ENCODE measurements at places on chromosomes 1 and 21. TPM values are rescaled to one million over a fixed set of nuclear protein-coding genes. Genes with fewer than 3 reads are reported as not detected.

DNA sequence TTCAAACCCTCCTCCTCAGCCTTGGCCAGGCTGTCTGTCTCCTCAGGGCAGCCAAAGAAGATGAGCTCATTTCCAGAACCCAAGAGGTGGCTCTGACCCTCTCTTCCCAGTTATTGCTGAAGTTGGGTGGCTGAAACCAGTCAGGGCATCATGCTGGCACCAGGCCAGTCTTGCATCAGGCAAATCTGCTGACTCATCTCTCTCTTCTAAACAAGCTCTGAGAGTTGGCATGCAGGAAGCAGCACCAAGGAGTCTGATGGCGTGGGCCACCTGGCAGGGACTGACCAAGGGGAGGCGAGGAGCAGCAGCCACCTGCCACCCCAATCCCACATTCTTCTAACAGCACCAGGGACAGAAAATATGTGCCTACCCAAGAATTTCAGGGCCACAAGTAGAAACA lies 104.8 kb upstream of the ATP1A1 start:
- H3K36me3 ChIP-seq: no peaks in the 10 kb centered on the region
- H3K4me1 ChIP-seq: no peaks in the 10 kb centered on the region
- no peak overlapping the region for H3K4me3 ChIP-seq

DNA sequence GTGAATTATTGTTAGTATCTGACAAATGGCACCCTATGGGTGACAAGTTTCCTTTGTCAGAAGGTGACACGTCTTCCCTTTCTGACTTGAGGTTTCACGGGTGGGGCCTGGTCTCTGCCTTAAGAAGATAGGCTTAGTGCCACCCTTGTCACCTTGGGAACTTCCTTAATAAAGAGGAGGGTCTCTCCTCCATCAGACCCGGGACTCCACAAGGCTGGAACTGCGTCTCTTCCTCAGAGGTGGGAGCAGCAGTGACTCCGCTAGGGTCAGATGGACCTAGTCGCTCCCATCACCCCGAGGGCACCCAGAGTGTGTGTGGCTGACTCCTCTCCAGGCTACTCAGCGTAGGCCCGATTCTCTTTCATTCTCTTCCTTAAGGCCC lies 774 bp upstream of the WDTC1 start:
- DNase-seq: no peak
- H3K27me3 ChIP-seq: no peaks in the 10 kb centered on the region
- H3K36me3 ChIP-seq: no peaks in the 10 kb centered on the region
- peak overlapping the region; percentile 91 for H3K27ac ChIP-seq
- H3K4me3 ChIP-seq: peak overlapping the region; percentile 98

DNA sequence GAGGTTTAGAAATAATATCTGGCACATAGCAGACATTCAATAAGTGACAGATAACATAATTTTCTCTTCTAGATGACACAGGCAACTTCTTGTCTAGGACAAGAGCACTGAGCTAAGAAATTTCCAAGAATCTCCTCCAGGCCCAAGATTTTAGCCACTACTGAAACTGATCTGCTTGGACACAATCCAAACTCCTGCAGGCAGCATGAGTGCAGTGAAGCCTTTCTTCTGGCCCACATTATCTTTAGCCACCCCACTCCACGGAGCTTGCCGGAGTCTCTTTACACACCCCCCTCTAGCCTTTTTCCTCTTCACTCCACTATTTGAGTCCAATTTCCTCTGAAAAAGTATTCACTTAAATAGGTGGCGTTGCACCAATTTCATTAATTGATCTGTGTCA lies 142.9 kb upstream of the DUSP10 start:
- H3K4me1 ChIP-seq: peaks cover 29% of the 10 kb centered on the region
- DNase-seq: no peak
- H3K4me3 ChIP-seq: no peak overlapping the region
- H3K27me3 ChIP-seq: no peaks in the 10 kb centered on the region
- H3K27ac ChIP-seq: no peak overlapping the region

- H3K27me3 ChIP-seq: no peaks in the 10 kb centered on the region
- H3K4me3 ChIP-seq: no peak overlapping the region
- no peak overlapping the region for H3K27ac ChIP-seq
- peaks cover 5% of the 10 kb centered on the region for H3K4me1 ChIP-seq
- no peaks in the 10 kb centered on the region for H3K36me3 ChIP-seq
Measured at GRCh38 chr21:45152265-45152746, 77.9 kb downstream of the ADARB1 start.

GRCh38 chr1:39301606-39302005 lies 97.1 kb downstream of the MACF1 start:
- DNase-seq: no peak
- no peak overlapping the region for H3K4me3 ChIP-seq
- no peak overlapping the region for H3K27ac ChIP-seq
- H3K36me3 ChIP-seq: peaks cover 98% of the 10 kb centered on the region
- H3K4me1 ChIP-seq: no peaks in the 10 kb centered on the region

DNA sequence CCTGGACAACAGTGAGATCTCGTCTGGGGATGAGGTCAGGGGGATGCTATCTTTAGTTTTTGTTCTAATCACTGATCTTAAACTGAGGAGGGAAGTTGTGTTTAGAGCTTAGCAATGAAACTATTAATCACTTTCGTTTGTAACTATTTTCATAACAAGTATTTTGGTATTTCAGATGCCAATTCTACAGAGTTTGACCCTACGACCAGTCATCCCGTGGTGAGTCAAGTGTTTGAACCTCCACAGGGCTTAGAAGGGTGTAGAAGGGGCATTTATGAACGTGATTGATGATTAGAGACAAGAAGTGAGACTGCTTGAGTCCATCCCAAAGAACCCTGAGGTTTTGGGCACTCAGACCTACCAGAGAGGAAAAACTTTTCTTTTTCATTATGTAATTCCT lies 15.6 kb downstream of the SLFNL1 start:
- H3K36me3 ChIP-seq: peaks cover 94% of the 10 kb centered on the region
- no peaks in the 10 kb centered on the region for H3K27me3 ChIP-seq
- H3K27ac ChIP-seq: no peak overlapping the region
- DNase-seq: no peak

THEMIS2 gene
- total RNA-seq: 3.8 TPM

Data from psoas muscle (tissue), 8 donors.